Occipital lobe (tissue), 3 donors: ENCODE measurements at places on chromosomes 1 and 21. TPM values are rescaled to one million over a fixed set of nuclear protein-coding genes. Genes with fewer than 3 reads are reported as not detected.

ALPL gene
- total RNA-seq, result 1.4 TPM

ERG gene
- total RNA-seq, result 1.2 TPM

OR2T8 gene
- not detected for total RNA-seq

ANKRD35 gene
- 0.62 TPM for total RNA-seq

KRTAP19-8 gene
- total RNA-seq, result not detected

DNA sequence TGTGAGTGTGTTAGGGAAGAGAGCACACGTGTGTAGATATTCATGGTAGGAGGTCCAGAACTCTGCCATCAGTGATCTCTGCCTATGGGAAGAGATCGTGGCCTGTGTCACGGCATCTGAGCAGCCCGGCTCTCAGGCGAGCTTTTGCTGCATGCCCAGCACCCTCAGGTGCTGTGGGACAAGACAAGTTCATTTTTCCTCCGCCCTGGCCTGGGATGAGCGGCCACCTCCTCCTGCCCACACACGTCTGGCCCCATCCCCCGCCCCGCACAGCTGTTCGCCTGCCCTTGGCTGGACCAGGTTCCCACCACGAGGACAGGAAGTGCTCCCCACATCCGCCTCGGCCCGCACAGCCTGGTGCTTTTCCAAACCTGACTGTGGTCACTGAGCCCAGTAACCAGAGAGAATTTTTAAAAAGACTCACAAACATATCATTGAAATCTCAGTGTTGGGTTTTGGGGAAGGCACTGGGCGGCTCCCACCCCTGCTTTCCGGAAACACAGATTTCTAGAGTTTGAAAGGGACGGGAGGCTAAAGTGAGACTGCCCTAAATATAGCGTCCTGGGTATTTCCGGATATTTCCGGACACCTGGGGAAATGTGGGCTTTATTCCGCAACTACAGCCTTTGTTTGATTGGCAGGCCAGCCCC lies 18.0 kb downstream of the BMP8A start:
- DNase-seq, result no peak

- DNase-seq, result no peak
These were observed 40.5 kb downstream of the DDR2 start for GRCh38 chr1:162672622-162673260.

DNA sequence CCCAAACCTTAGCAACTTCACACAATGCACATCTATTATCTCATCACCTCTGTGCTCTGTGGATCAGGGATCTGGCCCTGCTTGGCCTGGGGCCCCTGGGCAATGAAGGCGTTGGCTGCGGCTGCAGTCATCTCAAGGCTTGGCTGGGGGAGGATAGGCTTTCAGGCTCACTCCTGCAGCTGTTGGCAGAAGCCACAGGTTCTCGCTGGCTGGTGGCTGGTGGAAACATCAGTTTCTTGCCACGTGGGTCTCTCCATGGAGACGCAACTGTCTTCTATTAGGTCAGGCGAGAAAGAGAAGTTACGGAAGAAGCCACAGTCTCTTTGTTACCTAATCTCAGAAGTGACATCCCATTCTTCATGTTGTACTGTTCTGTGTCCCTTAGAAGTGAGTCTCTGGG lies 3.6 kb upstream of the NPPA start:
- DNase-seq, result no peak

GRCh38 chr21:39288987-39289386 lies 24.4 kb downstream of the BRWD1 start:
- DNase-seq, result no peak

DNA sequence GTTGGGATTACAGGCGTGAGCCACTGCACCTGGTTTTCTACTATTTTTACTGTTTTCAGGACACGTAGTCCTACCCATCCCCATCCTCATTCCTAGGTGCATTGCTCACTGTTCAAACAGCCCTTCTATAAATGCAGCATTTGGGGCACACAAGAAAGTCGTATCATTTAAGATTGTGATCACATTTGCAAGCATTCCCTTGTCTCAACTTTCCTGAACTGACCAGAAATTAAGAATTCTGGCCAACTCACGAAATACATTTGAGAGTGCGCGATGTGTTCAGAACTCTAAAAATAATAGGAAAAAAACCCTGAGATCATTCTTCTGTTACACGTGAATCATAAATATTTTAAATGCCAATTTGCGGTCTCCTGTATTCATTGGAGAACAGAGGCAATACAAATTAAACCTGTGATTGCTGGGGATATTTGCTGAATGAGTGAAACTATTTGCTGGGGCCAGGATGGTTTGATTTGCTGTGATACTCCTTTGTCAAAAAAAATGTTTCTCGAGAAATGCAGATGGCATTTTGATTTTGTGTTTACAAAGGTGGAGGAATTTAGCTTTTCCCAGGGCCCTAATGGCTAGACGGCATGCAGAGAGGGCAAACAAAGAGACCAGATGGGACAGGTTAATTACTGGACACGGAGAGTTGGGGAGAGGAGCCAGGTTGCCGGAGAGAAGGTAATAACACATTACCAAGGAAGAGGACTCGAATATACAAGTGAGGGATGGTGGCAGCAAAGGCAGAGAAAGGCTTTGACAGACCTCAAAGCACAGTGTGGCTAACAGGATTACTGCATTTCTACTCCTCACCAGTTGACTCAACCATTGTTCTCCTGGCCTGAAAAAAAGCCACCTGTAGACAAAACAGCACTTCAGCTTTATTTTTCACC lies 38.4 kb downstream of the STPG1 start:
- no peak for DNase-seq

- DNase-seq, result no peak
These were observed 5.1 kb upstream of the CCN1 start for GRCh38 chr1:85575363-85575995.

DNA sequence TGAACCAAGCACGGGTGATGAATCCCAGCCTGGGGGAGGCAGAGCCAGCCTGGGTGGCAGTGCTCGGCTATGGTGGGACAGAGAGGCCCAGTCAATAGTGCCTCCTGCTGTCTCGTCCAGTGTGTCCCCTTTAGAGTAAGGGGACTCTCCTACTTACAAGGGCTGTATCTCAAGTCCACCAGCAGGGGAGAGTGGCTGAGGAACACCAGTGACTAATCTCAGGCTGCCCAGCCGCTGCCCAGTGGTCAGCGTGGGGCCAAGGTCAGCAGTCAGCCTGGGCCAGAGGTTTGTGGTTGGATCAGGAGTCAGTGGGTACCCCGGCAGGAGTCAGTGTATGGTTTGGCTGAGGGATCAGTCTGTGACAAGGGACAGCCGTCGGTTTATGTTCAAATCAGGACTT lies 109.2 kb upstream of the RUNX3 start:
- DNase-seq, result no peak

DNA sequence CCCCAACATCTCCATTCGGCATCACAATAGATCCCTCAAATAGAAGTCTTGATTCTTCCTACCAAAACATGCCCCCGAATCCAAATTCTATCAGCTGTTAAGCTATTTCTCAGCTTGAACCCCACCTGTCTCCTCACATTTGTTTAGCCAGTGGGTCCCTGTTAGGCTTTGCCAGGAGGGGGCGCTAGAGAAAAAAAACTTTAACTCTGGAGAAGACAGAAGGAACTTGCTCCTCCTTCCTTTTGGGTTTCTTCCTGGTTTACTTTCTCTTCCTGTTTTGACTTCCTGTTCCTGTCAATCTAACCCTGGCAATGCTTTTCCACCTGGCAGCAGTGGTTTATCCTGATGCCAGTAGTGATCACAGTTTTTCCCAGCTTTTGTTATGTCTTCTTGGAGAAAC lies 95.6 kb upstream of the KCNK1 start:
- DNase-seq, result no peak

- no peak for DNase-seq
These were observed 192.8 kb downstream of the LMO4 start for GRCh38 chr1:87521452-87521851.

- no peak for DNase-seq
These were observed 105.0 kb upstream of the SYT6 start for GRCh38 chr1:114258633-114259032.
